ENCODE measurements at places on chromosomes 1 and 21.

DNA sequence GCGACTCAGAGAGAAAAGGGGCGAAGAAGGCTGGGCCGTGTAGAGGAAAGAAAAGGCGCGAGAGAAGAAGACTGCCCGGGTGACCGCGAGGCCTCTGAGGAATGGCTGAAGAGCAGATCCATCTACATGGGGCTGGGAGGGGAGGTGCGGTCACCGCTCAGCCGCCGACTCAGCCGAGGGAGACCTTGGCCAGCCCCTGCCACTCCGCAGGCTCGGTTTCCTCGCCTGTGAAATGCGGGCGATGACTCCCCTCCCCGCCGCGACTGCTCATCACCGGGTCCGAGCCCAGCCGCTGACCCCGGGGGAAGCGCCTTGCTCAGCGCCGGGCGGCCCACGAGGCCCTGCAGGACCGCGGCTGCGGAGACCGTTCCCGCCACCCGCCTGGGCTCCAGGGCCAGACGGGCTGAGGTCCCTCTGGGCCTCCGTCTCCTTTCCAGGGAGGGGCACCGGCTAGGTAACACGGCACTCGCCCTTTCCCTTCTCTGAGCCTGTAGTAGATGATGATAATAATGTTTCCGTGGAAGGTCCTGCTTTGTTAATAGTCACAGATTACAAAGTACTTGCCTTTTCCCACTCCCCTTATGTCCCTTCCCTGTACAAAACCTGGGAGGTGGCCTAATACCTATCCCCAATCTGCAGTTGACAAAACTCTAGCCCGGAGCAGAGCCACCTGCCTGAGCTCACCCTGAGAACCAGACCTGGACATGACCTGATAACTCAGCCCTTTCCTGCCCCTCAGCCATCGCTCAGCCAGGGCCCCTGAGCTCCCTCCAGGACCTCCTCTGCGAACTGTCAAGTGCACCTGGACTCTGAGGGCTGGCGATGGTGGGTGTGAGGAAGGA is 1.6 kb upstream of the BSND start:
- no peak for DNase-seq

- DNase-seq = no peak
These were observed 128.7 kb downstream of the RPS6KC1 start for GRCh38 chr1:213179784-213180183.

DNA sequence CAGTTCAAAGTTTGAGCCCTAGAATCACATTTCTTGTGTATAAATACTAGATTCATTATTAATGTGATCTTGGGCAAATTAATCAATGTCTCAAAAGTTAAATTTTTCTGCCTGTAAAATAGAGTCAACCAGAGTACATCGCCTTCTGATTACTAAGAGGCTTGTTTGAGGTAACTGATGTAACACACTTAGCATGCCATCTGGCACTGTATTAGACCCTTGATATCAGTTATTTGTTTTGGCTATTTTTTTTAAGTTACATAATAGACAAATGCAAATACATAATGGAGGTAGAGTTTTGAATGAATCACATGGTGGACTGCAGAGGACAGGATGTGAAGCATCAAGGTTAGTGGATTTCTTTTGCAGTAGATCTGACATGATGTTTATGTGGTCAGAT is 298.4 kb downstream of the ADGRL2 start:
- no peak for DNase-seq

- DNase-seq = no peak
These were observed 160.1 kb upstream of the UBE2U start for GRCh38 chr1:64043288-64043687.

GRCh38 chr1:6599141-6599975 is 3.3 kb downstream of the KLHL21 start:
- DNase-seq = no peak

- peak; percentile 53 for DNase-seq
These were observed 43.4 kb downstream of the IGSF5 start for GRCh38 chr21:39788383-39788782.

DNA sequence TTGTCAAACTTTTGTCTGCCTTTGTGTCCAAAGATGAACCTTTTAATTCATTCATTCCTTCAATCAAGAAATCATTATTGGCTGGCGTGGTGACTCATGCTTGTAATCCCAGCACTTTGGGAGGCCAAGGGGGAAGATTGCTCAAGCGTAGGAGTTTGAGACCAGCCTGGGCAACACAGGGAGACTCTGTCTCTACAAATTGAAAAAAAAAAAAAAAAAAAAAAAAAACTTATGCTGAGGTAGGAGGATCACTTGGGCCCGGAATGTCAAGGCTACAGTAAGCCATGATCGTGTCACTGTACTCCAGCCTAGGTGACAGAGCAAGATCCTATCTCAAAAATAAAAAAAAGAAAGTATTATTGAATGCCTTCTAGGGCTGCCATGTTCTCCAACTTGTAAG is 51.3 kb upstream of the CXADR start:
- DNase-seq = no peak

DNA sequence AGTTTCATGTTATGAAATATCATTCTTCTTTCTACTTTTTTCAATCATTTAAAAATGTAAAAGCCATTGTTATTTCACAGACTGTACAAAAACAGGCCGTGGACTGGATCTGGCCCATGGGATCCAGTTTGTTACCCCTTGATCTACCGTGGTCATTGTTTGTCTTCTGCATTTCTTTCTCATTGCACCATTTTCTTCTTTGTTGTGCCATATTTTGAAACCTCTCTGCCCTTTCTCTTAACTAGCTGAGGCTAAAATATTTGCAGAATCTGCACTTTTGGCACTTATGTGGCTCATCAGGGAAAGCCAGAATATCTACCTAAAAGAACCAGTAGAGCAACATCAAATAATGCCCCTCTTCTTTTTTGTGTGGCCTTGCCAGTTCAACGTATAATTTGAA is 50.5 kb downstream of the DNAJC6 start:
- DNase-seq = no peak

- DNase-seq = peak; percentile 3
These were observed 597.9 kb upstream of the ADAMTS5 start for GRCh38 chr21:27564684-27565301.

GRCh38 chr1:179230251-179230650 is 774 bp upstream of the ABL2 start:
- DNase-seq = no peak

GRCh38 chr1:56227886-56228285 is 351.5 kb downstream of the PLPP3 start:
- no peak for DNase-seq

DNA sequence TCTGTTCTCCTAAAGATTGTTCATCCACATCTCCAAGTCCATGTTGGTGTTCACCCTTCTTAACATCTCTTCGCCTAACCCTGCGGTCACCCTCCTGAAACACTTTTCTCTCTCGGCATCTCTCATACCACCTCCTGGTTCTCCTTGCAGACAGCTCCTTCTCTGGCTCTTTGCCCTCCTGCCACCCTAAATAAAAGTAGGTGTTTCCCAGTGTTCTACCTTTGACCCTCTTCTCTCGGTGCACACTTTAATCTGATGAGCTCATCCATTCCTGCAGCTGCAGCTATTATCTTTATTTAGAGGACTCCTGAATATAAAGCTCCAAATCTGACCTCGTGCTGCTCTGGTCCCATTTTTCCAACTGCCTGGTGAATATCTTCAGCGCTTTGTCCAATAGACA is 126.9 kb downstream of the TMEM53 start:
- no peak for DNase-seq

DNA sequence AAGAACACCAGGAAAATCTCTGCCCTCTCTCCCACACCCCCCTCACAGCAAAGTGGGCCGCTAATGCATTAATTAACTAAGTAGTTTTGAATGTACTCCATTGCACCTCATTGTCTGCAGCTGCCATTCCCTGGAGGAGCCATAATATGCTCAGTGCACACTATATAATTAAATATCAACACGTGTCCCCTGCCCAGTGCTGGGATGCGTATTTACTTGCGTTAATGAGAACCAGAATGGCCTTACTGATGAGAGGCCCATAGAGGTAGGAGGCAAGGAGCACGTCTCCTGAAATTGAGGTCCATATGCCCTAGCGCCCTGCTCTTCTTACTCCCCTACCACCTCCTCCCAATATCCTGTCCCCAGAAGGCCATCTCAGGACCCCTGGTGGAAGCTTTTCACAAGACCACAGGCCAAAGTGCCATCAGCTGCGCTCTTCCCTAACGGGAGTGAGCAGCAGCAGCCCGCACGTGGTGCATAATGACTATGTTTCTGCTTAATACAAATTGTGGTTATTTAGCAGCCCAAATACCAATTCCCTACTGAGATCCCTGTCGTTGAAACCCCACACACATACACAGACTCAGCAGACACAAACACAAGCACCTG is 76.8 kb downstream of the PLXNA2 start:
- no peak for DNase-seq

- DNase-seq = no peak
These were observed 79.4 kb upstream of the RRP15 start for GRCh38 chr1:218205721-218206120.

- no peak for DNase-seq
These were observed 44.2 kb downstream of the ZC3H11B start for GRCh38 chr1:219568733-219569132.

DNA sequence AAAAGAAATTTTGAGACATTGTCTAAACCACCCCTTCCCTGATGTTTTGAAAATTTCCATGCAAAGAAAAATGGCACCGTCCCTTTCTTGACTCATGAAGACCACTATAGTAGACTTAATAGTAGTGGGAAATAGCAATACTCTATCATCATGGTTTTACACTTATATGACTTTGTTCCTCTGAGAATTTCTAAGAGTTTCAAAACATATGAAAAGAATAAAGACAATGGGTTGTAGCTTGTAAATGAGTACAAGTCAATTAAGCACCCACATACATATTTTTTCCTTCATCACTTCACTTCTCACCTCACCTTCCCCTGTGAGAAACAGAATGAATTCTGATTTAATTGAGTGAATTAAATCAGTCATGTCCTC is 151.7 kb downstream of the LYPLAL1 start:
- no peak for DNase-seq

- no peak for DNase-seq
These were observed 10.9 kb downstream of the OLIG2 start for GRCh38 chr21:33036430-33037162.

GRCh38 chr1:53413175-53414001 is 45.8 kb upstream of the DMRTB1 start:
- no peak for DNase-seq

DNA sequence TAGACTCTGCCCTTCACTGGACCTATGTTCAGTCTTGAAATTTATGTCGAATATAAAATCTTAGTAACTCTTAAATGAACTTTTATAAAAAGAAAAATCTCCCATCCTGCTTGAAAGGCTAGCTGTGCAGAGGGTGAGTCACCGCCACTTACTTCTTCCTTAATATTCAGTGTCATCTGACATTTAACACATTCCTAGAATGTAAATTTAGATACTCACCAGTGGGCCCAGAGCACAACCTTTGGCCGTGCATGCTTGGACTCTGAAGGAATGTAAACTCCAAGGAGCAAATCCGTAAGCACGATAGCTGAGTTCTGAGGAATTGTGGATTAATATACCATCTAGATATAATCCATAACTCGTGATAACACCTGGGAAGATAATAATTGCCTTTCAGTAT is 403.3 kb downstream of the KCTD3 start:
- DNase-seq = no peak

- no peak for DNase-seq
These were observed at the start of gene LMX1A for GRCh38 chr1:165355977-165356811. LMX1A (minus strand) TSS chr1:165356715; CDS start chr1:165355559, 1,156 bp downstream.

- peak; percentile 40 for DNase-seq
These were observed 121.4 kb downstream of the ATG4C start for GRCh38 chr1:62905309-62905708.

GRCh38 chr1:64748222-64748621 is 3.3 kb downstream of the RAVER2 start:
- DNase-seq = no peak

DNA sequence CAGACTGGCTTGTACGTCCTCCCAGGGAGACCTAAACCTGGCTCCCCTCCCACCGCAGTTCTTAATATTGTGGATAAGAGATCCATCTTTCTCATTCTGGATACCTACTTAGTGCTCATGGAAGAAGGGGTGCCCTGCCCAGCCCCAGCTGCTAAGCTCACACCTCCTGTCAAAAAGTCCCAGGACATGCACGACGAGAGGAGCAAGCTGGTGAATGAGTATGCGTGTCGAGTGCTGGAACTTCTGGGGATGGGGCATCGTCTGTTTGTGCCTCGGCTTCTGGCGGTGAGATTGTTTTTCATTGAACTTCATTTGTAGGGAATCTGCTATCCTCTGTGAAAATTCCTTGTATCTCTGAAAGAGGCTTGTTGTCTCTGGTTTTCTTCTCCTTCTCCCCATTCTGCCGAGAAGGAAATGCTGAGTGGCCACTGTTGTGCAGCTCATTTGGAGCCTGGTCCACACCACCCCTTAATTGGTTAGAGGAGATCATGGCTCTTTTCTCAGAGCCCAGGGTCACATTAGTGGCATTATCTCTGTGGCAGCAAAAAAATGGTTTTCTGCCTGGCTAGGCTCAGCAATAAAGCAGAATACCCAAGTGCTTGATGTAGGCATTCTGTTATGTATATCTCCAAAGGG is 199.4 kb upstream of the CACYBP start:
- DNase-seq = no peak

DNA sequence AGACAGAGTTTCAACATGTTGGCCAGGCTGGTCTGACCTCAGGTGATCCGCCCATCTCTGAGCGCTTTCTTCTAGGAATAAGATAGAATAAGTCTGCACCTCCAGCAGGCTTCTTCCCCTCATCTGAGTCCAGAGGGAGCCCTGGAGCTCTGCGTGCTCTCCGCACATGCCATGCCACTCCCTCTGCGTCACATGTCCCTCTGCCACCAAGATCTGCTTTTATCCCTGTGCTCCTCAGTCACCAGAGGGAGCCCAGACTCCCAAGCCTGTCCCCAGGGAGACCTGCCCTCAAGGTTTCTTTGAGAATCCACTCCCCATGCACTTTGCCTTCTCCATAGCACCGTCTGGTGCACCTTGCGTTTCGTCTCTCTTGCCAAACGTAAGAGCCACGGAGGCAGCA is 213.0 kb downstream of the CAMTA1 start:
- DNase-seq = no peak

DNA sequence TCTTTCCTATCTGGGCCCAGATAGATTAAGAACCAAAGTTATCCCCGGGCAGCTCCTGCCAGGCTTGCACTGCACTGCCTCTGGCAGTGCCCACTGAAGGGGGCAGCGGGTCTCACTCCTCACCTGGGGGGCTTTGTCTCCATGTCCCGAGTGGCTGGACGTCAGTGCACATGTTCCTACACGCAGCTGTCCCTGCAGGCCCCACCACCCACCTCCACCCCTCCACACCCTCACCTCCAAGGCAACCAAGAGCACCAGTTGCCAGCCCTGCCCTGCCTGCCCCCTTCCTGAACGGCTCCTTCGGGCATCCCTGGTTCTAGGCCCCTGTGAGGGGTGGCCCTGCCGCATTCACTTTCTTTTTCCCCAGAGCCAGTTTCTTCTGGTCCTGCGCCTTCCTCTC is 147.2 kb downstream of the PEX14 start:
- DNase-seq = no peak

- DNase-seq = no peak
These were observed 12.6 kb upstream of the CD34 start for GRCh38 chr1:207923561-207923960.

- DNase-seq = no peak
These were observed 11.7 kb downstream of the COL6A2 start for GRCh38 chr21:46109313-46110221.

GRCh38 chr1:195789321-195789720 is 818.9 kb downstream of the KCNT2 start:
- DNase-seq = no peak
